ENCODE measurements at places on chromosomes 1 and 21.

GRCh38 chr1:106439475-106439874, 617.0 kb upstream of the PRMT6 start:
- no peak for DNase-seq

DNA sequence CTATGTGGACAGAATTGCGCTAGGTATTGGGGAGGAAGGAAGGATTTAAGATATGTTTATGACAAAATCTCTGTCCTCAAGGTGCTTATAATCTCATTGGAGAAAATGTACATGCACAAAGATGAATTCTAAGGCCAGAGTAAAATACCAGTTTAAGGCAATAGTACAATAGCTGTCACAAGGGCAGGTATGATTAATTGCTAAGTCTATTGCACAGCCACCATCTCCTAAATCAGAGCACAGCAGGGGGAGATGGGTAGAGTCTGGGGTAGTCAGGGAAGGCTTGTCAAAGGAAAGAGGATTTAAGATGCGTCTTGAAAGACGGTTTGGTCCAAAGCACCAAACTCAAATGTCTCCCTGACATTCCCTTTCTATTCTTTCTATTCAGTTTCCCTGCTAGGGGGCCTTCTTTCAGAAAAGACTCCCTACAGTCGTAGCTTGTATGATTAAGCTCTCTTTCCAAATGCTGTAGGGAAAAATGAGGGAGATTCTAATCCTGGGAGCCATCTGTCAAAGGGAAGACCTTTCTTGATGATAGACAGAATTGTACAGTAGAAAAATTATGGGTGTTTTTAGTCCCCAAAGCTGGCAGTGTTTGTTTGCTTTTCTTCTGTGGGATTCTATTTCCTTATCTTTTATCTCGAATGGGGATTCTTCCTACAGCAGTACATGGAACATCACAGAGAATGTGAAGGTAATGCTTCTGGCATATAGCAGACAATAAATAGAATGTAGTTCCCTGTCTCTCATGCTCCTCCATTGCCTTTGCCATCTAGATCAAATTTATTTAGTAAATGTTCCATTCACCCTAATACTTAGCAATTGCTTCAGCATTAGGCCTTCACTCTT, 107.6 kb upstream of the NFIA start:
- no peak for DNase-seq

GRCh38 chr1:48765335-48765734, 11.4 kb downstream of the BEND5 start:
- no peak for DNase-seq

GRCh38 chr1:186869526-186870228, 40.9 kb downstream of the PLA2G4A start:
- DNase-seq: no peak

- no peak for DNase-seq
Observed at GRCh38 chr1:215530401-215530984, 36.6 kb upstream of the KCTD3 start.

- no peak for DNase-seq
Observed at GRCh38 chr1:151888972-151889570, 20.2 kb downstream of the THEM4 start.

GRCh38 chr1:44819196-44819607, 10.9 kb downstream of the BTBD19 start:
- DNase-seq: peak; percentile 20

DNA sequence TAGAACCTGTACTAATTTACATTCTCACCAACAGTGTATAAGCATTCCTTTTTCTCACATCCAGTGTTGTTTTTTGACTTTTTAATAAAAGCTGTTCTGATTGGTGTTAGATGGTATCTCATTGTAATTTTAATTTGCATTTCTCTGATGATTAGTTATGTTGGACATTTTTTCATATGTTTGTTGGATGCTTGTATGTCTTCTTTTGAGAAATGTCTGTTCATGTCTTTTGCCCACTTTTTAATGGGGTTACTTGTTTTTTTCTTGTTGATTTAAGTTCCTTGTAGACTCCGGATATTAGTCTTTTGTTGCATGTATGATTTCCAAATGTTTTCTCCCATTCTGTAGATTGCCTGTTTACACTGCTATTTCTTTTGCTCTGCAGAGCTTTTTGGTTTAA, 8.0 kb downstream of the COG2 start:
- DNase-seq: no peak

GRCh38 chr1:228471762-228472398, 15.3 kb upstream of the RNF187 start:
- DNase-seq: no peak

- peak; percentile 89 for DNase-seq
Observed at GRCh38 chr21:26170471-26171257, at the start of gene APP. APP (minus strand) TSS chr21:26170770; CDS start chr21:26170620, 150 bp downstream.

DNA sequence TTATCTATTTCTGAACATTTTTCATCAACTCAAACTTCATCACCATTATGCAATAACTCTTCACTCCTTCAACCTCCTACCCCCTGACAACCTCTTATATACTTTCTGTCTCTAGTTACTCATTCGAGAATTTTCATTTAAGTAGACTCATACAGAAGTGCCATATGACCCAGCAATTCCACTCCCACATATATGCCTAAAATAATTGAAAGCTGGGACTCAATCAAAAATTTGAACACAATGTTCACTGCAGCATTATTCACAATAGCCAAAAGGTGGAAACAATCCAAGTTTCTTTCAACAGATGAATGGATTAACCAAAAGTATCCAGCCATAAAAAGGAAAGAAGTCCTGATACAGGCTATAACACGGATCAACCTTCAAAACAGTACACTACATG, 24.1 kb downstream of the COL11A1 start:
- DNase-seq: no peak

- no peak for DNase-seq
Observed at GRCh38 chr1:93871366-93871765, 7.6 kb downstream of the DNTTIP2 start.

- no peak for DNase-seq
Observed at GRCh38 chr1:244735404-244735803, 82.5 kb downstream of the DESI2 start.

GRCh38 chr1:160682983-160683865, 28.4 kb downstream of the CD48 start:
- DNase-seq: no peak

DNA sequence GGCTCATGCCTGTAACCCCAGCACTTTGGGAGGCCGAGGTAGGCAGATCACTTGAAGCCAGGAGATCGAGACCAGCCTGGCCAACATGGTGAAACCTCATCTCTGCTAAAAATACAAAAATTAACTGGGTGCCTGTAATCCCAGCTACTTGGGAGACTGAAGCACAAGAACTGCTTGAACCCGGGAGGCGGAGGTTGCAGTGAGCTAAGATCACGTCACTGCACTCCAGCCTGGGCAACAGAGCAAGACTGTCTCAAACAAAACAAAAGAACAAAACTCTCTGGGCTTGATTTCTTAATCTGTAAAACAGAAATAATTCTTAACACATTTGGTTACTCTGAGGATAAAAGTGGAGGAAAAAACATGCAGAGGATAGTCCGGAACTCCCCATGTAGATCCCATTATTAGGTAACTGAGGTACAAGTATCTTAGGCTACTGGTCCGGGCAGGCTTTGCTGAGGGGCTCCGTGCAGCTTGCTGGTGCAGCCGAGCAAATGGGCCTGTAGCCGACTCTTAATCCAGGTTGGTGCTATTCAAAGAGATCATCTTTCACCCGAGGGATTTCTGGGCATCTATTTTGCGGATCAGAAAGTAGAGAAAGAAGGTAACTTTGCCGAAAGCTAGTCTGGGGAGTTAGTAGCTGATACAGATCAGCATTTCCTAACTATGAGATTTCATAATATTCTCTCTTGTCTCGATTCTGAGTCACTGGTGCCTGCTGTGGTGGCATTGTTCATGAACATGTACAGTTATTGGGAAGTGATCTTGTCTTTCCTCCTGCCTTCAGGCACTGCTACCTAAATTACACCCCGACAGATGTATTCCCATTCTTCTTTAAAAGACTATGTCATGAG, 56.8 kb downstream of the NFIA start:
- no peak for DNase-seq

DNA sequence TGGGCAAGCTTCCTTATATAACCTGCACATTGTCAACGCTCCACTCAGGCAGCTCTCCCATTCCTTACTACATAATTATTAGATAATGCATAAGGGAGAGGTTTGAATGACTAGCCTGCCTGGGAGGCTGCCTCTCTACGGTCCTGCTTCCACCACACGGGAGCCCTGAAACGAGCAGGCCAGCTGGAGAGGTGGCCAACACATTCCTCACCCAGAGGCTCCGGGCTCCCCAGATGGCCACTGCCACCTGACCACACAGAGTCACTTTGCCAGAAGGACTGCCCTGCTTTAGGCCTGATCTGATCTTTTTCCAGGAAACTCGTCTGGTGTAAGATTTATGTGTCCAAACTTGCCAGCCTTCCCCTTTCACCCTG, 27.9 kb downstream of the HIVEP3 start:
- DNase-seq: no peak

GRCh38 chr1:62962014-62962812, 178.3 kb downstream of the ATG4C start:
- no peak for DNase-seq

GRCh38 chr1:31073044-31073443, 7.5 kb upstream of the PUM1 start:
- DNase-seq: no peak

- DNase-seq: no peak
Observed at GRCh38 chr1:66360285-66360724, 173.6 kb upstream of the SGIP1 start.

GRCh38 chr1:27397110-27397509, 4.7 kb downstream of the GPR3 start:
- DNase-seq: no peak

DNA sequence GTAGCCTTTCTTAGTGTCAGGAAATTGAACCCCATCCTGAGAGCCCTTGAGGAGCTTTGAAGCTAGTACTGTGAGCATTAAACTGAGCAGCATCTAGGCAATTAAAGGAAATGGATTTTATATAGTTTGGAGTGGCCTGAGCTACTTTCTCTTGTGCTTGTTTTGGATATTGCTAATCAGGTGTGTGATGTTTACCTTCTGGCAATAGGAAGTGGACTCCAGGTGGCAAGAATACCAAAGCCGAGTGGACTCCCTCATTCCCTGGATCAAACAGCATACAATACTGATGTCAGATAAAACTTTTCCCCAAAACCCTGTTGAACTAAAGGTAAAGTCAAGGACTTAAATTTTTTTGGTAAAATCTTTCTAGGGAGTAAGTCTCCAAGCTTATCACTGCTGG, 79.4 kb downstream of the MACF1 start:
- no peak for DNase-seq

All from activated CD4-positive, alpha-beta T cell treated with anti-CD3 and anti-CD28 coated beads for 48 hours (primary cell).